DMS79 (cell line): ENCODE measurements at places on chromosomes 1 and 21.

- no peak for DNase-seq
Observed at GRCh38 chr1:180094705-180095295, 59.9 kb upstream of the QSOX1 start.

GRCh38 chr1:10057343-10057742 is 24.6 kb downstream of the UBE4B start:
- peak; percentile 63 for DNase-seq

DNA sequence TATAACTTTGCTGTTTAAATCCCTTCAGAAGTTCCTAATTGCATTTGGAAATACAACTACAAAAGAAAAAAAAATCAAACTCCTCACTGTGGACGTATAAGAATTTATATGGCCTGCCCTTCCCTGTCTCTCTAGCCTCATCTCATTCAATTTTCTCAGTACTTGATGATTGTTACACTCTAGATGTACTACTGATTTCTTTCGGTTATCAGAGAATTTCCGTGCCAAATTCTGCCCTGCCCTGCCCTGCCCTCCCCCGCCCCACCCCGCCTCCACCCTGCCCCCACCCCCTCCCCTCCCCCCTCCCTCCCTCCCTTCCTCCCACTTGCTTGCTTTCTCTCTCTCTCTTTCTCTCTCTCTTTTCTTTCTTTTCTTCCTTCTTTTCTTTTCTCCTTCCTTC is 71.7 kb upstream of the MPC2 start:
- DNase-seq = no peak

DNA sequence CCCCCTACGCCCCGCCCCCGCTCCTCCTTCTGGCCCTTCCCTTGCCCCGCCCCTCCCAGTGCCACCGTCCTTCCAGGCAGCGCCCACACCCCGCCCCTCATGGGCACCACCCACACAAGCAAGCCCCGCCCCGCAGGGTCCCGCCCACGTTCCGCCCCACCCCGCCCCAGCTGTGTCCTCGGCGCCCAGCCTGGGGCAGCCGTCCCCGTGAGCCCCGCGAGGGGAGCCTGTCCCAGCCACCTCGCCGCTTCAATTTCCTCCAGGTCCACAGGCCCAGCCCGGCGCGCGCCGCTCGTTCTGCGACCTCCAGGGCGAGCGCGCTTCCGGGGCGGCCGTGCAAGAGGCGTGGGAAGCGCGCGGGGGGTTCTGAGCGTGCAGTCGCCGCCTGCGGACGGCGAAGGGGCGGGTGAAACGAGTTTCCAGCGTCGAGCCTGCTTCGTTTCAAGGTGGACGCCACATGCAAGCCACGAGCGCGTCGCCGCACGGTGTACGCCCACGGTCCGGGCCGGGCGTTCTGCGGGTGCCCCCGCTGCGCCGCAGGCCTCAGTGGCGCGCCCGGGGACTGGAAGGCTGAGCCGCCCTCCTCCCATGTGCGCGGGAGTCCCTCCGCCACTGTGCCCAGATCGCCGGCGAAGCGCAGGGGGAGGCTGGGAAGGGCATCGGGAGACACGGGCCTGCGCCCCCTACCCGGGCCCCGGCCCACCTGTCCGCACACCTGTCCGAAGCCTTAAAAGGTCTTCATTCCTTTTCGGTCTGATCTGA is 10.8 kb upstream of the FAAP20 start:
- no peak for DNase-seq

DNA sequence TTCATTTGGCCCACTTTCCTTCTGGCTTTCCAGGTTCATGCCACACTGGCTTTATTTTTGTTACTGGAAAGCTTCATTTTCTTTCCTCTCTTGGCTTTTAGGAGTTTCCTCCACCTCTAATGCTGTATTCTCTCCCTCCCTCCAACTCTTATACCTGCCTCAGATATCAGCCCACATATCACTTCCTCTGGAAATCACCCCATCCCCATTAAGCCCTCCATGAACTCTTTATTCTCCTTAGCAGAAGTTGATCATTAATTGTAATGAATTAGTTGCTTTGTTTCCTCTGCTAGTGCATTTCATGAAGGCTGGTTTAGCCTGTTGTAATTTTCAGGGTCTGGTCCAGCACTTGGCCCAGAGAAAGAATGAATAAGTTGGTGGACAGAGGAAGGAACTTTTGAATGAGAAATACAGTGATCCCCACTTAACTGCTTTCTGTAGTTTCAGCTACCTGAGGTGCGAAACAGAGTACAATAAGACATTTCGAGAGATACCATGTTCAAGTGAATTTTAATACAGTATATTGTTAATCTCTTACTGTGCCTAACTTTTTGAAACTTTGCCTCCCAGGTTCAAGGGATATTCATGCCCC is 1.7 kb downstream of the SOAT1 start:
- DNase-seq = no peak

GRCh38 chr1:25664357-25665199 is 48.0 kb downstream of the MAN1C1 start:
- DNase-seq = no peak

GRCh38 chr1:156104065-156104810 is 10.3 kb upstream of the LMNA start:
- peak; percentile 67 for DNase-seq
